ENCODE measurements at places on chromosomes 2 and 18.

- no peak for DNase-seq
Measured at GRCh38 chr2:230582851-230583283, 129.8 kb upstream of the CAB39 start.

GRCh38 chr2:57396355-57397098, 650.1 kb upstream of the VRK2 start:
- no peak for DNase-seq

DNA sequence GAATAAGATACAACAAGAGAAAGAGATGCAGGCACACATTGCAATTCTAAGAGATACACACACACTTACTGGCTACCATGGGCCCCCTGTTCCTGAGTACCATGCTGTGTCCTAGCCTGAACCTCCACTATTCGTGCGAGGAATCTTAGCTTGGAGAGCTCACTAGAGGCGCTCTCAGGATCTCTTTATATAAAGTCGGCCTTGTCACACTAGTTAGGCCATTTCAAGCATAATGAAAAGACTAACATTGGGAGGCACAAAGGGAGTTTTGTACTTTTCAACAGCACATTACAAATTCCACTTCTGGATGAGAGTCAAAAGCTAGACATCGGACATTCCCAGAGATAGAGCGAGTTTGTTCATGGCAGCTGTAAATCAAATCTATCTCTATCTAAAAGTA, 365.2 kb downstream of the DSEL start:
- no peak for DNase-seq

- no peak for DNase-seq
Measured at GRCh38 chr18:70578480-70578879, 289.6 kb downstream of the SOCS6 start.

GRCh38 chr2:54240515-54241469, 15.2 kb downstream of the TSPYL6 start:
- no peak for DNase-seq

DNA sequence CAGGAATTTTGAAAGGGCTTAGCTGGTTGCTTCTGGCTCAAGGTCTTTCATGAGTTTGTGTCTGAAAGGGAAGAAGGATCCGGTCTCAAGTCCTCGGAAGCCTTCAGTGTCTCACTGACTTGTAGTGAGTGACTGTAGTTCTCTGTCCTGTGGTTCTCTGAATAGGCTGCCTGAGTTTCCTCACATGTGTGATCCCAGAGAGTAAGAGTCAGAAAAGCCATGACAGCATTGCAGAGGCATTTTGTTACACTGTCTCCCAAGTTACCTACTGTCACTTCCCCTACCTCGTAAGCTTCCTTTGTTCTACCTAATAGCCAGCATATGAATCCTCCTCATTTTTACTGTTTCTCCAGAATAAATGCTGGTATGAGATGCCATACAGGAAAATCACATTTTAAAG, 709.1 kb upstream of the CHAC2 start:
- no peak for DNase-seq

DNA sequence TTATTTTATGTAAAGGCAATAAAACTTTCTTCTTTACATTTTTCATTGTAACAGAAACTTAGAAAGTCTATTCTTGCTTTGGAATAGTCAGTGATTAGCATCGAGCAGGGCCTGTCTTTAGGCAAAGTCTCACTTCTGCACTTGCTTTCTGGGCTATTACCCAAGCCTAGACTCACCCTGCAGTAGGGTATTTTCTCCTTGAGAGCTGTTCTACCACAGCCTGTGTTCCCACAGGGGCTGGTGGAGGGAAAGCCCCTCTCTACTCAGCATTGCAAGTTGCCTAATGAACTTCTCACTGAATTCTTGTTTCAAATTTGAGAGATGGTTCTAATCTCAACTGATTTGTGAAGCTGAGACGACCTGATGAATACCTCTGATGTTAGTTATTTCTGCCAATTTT, 111.7 kb upstream of the KLHL14 start:
- no peak for DNase-seq

DNA sequence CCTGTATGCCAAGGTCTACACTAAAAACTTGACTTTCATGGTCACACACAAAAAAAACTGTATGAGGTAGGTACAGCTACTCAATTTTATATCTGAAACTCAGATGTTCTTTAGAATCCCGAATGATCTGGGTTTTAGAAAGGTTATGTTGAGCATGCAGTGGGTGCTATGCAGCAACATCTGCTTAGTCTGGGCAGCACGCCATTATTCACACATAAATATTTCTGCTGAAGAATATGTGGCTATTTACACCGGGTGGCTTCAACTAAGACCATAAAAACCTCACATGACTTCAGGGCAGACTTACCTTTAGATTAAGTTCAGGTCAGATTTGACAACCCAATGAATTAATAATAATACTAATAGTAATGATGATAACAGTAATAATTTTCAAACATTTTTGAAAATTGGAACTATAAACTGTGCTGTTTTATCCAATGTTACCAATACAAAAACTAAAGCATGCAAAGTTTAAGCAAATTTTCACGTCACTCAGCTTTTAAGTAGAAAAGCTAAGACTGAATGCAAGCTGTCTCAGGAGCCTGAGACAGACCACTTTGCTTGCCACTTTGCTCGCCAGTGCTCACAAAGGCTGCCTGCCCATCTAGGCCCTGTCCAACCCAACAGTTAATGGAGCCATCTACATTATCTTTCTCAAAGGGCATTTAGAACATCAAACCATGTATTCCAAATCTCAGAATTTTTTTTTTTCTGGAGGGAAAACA, 292.0 kb downstream of the CNTNAP5 start:
- no peak for DNase-seq

GRCh38 chr2:166591226-166591625, 97.2 kb upstream of the SCN7A start:
- no peak for DNase-seq

- DNase-seq: no peak
Measured at GRCh38 chr2:21489080-21489479, 365.3 kb downstream of the TDRD15 start.

- DNase-seq: no peak
Measured at GRCh38 chr2:186531257-186531775, 45.3 kb downstream of the ZC3H15 start.

DNA sequence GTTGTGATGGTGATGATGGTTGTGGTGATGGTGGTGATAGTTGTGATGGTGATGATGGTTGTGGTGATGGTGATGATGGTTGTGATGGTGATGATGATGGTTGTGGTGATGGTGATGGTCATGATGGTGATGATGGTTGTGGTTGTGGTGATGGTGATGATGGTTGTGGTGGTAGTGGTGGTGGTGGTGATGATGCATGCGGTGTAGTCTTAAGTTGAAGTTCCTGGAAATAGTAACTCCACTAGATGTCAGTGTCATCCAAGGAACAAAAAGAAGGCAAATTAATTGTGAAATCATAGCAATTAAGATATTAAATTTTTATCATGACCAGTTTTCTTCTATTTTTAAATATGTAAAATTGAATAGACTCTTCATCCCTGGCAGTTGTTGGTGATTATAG, 309.2 kb downstream of the AGAP1 start:
- DNase-seq: no peak

- no peak for DNase-seq
Measured at GRCh38 chr2:134244587-134244986, 9.3 kb upstream of the MGAT5 start.

DNA sequence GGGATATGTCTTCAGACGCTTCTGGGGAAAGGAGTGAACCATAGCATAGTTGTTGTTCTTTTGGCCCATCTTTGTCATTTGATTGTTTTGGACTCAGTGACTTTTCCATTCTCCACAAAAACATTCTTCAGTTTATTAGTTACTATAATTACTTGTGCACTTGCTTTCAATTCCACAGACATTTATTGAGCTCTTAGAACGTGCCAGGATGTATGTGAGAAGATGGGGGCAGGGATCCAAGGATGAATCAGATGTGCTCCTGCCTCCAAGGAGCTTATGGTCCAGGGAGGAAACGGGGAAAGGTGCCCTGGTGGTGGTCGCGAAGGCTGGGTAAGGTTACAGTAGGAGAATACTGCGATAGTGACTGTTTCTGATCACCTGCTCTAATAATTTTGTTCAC, 6.9 kb upstream of the SLC4A3 start:
- no peak for DNase-seq

DNA sequence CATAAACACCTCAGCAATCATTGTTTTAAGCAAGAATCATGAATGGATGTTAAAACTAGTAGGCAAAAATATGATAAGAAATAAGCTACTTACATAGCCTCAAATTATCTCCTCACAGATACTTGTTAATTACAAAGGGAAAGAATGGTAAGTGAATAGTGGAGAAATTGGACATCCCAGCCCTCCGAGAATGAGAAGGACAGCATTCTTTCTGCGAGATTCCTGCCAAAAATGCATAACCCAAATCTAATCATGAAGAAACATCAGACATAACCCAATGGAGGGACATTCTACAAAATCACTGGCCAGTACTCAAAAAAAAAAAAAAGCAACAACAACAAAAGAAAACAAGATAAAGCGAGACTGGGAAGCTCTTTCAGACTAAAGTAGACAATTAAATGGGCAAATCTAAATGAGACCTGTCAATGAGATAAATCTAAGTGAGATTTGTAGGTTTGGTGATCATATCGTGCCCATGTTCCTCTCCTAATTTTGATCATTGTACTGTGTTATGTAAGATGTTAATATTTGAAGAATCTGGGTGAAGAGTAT, 57.9 kb upstream of the GLI2 start:
- DNase-seq: no peak

- no peak for DNase-seq
Measured at GRCh38 chr2:48946449-48947048, 191.0 kb upstream of the LHCGR start.

DNA sequence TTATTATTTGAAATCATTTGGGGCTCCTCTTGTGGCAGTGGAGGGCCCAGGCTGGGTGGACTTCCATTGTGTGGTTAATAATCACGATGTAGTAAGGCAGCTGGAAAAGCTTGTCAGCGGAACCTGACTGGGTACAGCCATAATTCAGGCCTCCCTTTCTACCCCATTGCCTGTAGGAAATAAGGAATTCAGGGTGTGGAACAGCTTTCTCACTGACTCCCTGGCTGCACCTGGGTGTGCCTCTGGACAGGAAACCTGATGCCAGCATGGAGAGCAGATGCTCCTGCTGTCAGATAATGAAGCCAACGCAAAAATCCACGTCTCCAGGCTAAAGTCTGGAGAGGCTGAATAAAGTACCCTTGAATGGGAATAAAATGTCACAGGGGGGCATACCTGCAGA, 44.2 kb downstream of the LYPD6B start:
- DNase-seq: no peak

DNA sequence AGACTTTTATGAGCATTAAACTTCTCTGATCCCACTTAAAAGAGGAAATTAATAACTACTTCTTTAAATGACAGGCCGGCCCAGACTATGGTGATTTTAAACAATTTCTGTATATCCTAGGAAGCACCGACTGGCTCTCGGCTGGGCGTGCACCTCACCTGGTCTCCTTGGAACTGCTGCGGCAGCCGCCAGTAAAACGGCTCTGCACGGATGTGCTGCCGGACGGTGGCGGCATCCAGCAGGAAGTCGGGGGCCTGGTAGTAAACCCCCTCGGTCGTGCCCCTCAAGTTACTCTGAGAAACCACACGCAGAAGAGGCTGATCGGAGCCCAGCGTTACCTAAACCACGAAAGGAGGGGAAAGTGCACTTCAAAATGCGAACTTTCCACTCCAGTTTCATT, 106.5 kb downstream of the LAMA1 start:
- no peak for DNase-seq

DNA sequence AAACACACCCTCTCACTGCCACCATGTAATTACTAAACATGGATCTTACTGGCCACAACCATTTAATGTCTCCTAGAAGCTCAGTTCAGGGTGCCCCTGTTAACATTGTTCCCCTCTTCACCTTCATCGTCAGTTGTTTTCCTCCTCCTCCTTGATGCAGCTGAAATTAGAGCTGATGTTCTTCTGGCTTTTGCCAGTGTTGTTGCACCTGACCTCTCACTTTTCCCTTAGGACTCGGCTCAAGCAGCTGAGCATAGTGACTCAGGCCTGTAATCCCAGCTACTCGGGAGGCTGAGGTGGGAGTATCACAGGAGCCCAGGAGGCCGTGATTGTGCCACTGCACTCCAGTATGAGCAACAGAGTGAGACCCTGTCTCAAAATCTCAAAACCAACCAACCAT, 70.8 kb downstream of the ACSL3 start:
- no peak for DNase-seq

DNA sequence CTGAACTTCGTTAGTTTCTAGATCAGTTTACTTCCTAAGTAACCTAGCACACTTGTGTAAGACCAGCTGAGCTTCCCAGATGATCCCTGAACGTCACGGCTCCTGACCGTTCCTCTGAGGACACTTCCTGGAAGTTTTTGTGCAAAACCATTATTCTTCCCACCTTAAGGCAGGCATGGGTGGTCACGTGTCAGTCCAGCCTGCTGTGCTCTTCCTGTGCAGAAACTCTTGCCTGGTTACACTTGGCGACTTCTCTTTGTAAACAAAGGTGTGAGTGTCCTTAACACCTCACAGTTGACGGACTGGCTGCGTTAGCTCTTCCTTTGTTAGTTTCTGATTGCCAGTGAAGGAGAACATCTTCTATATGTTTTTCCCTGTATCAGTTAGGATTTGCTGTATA, 118.3 kb downstream of the SH3RF3 start:
- DNase-seq: no peak

- no peak for DNase-seq
Measured at GRCh38 chr2:53188851-53189510, 578.6 kb upstream of the CHAC2 start.

DNA sequence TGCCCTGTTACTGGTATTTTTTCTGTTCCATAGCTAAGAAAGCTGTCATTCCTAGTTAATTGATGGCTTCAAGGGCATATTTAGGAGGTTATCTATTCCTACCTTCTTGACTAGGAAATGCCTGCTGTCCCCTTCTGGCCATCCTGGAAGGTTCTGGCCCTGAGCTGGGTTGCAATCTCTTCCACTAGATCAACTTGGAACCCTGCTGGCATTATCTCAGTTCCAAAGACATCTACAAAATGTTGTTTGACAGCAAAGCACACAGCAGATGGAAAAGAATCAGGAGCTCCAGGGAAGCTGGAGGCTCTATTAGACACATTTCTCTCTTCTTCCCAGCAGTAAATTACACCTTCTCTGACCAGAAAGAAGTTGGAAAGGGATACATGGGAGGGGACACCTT, 192.1 kb downstream of the ARHGAP28 start:
- DNase-seq: no peak

DNA sequence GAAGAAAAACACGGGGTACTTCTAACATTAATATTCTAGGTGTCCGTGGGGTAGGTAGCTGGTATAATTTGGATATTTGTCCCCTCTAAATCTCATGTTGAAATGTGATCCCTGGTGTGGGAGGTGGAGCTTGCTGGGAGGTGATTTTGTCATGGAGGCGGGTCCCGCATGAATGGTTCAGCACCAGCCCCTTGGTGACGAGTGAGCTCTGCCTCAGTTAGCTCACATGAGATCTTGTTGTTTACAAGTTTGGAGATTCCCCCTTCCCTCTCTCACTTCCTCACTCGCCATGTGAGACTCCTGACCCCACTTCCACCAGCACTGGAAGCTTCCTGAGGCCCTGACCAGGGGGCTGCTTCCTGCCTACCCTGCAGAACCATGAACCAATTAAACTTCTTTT, 35.4 kb upstream of the DNER start:
- DNase-seq: no peak

- no peak for DNase-seq
Measured at GRCh38 chr18:11159844-11160243, 10.5 kb upstream of the PIEZO2 start.
